HFF-Myc (cell line): ENCODE measurements at places on chromosomes 13 and 19.

- no peak for DNase-seq
Measured at GRCh38 chr13:77896536-77896935, 22.1 kb downstream of the EDNRB start.

- no peak for DNase-seq
Measured at GRCh38 chr13:80376554-80376953, 35.6 kb upstream of the SPRY2 start.

GRCh38 chr19:2253106-2254063 is 2.8 kb downstream of the JSRP1 start:
- no peak for DNase-seq

- DNase-seq: no peak
Measured at GRCh38 chr13:44234566-44234965, 139.1 kb upstream of the SERP2 start.

- DNase-seq: no peak
Measured at GRCh38 chr13:51262501-51263211, 40.5 kb downstream of the FAM124A start.

- DNase-seq: no peak
Measured at GRCh38 chr19:29671393-29672160, 6.3 kb downstream of the PLEKHF1 start.
